ENCODE measurements at places on chromosomes 16 and 17.
A peak's percentile ranks its signal among the peaks of the same experiment; 100 is the strongest.

DNA sequence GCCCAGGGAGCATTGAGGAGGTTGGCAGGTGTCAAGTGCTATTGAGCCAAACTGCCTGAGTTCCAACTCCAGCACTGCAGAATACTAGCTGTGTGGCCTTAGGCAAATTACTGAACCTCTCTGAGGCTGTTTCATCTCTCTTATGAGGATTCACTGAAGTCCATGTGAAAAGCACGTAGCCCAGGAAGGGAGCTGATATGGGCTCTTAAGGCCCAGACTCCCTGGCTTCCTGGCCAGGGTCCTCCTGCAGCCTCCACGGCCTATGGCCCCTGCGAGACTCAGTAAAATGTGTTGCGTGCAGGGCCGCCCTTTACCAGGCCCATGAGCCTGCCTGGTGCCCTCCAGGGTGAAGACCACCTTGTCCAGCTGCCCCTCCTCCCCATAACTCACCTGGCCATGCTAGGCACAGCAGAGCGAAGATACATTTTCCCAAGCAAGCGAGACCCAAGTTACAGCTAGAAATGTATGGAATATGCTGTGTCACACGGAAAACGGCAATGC is 133.7 kb upstream of the TNRC6C start:
- no peak for DNase-seq

DNA sequence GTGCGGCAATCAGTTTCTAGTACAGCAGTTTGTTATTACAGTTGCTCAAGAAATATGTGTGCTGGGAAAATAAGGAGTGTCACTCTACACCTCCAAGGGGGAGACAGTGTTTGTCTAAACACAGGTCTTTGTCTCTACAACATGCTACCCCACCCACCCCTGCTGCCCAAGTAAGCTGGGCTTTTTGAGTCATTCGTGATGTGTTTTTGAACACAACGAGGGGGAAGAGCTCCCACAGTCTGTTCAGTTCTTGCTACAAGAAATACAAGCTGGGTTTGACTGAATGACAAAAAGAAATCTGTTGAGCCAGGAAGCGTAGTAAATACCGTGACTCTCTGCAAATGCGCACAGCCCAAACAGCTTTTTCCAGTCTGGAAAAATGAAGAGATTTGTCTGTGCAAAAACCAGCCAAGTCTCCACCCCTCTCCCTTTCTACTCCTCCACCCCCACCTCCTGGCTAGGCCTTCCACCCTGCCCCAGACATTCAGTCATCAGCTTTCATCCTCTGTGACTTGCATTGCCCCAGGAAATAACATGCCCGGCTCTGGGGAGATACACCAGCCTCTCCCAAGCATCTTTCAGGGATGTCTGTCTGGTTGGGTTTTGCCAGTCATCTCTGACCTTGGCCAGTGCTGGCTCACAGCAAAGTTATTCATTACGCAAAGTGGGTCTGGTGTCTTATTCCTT is 25.7 kb downstream of the CHD9 start:
- DNase-seq, result no peak

- DNase-seq, result no peak
Observed at GRCh38 chr16:28274676-28275075, 17.6 kb upstream of the SBK1 start.

- DNase-seq, result no peak
Observed at GRCh38 chr17:29123111-29123510, 57.1 kb downstream of the MYO18A start.

GRCh38 chr17:68512960-68513474 is 787 bp downstream of the PRKAR1A start:
- DNase-seq, result peak; percentile 47

DNA sequence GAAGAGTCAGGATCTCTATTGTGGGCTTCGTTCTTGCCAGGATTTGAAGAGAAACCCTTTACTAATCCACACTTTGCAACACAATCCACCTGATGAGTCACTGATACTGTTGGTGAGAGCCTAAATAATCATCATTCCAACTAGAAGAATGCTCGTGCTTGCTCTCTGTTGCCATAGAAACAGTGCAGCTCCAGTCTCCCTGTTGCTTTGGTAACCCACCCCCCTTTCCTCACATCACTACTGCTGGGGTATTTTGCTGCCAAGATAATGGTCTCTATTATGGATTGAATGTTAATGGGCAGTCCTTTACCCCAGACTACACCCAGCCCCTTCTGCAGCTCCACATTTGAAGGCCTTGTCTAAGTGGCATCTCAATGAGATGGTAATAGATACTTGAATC is 190.4 kb downstream of the ABCC12 start:
- no peak for DNase-seq

GRCh38 chr17:46876353-46876887 is 25.0 kb downstream of the WNT9B start:
- DNase-seq, result no peak

GRCh38 chr16:56898847-56899246 is 33.1 kb upstream of the HERPUD1 start:
- no peak for DNase-seq

GRCh38 chr16:25501530-25502255 is 190.1 kb upstream of the HS3ST4 start:
- no peak for DNase-seq

DNA sequence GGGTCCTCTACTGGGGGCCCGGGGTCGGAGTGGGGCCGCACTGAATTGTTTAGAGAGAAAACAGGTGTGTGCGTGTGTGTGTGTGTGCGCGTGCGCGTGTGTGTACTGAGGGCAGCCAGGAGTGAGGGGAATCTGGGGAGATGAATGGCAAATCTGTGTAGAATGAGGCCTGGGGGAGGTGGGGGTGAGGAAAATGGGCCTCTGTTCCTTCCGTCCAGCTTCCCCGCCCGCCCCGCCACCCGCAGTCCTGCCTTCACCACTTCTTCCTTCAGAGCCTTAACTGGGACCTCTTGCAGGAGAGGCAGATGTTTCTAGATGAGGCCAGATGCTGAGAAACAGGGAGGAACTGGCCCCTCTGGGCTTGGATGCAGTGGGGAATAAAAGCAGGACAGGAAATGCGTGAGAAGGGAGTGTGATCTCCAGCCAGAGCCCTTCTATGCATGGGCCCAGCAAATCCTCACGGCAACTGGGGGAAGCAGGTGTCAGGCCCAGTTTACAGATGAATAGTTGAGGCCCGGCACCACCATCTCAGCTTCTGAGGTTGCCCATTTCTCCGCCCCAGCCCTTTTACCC is 29.7 kb upstream of the NGFR start:
- DNase-seq, result no peak

DNA sequence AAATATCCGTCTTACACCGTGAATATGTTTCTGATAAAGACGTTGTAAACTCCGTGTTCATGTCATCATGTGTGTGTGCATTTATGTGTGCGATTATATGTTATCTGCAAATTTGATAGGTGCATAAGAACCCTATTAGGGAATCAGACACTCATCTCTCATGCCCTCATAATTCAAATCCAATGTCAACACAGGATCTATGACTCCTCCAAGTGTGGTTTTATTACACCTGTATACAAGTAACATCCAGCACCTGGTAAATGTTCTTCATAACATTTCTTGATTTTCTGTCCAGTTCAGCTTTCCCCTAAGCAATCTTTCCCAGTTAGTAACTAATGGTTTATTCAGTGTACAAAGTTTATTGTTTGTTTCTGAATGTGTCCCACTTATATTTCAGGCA is 681.9 kb downstream of the CDH11 start:
- DNase-seq, result no peak

DNA sequence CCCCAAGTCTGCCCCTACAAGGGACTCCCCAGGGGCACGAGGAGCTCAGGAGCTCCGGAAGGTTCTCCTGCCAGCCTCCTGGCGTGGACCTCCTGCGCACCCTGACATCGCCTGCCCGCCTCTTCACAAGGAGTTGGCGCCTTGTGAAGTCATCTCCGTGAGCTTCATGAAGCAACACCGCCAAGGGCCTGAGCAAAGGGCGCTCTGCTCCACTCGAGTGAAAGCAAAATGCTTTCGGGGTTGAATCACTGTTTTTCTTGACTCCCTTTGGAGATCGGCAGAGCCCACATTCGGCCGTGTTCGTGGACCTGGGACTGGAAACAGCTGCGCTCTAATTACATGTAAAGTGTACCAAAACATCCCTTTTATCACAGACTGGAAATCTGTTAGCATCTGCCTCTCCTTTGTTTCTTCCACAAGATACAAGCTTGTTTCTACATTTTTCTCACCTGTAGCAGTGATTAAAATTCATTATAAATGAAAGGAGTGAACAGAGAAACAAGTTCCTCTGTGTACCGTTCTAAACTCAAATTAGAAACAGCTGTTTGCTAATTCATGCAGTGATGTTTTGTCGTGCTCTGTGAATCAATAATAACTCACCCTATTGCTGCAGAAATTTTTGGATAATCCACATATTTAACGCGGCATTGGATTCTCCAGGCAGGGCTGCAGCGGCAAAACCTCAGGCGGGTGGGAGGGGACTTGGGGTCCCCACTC is 203.3 kb downstream of the ZNF423 start:
- DNase-seq, result no peak

GRCh38 chr17:56451629-56452028 is 141.9 kb upstream of the NOG start:
- DNase-seq, result no peak

- peak; percentile 29 for DNase-seq
Observed at GRCh38 chr17:80826955-80827645, 164.5 kb upstream of the CHMP6 start.

GRCh38 chr17:74431568-74432423 is at the start of gene GPRC5C:
Gene GPRC5C (plus strand): TSS chr17:74432088. CDS start chr17:74439777, 7,689 bp downstream.
- DNase-seq, result no peak

- DNase-seq, result no peak
Observed at GRCh38 chr17:81391936-81392908, 3.0 kb upstream of the BAHCC1 start.

- no peak for DNase-seq
Observed at GRCh38 chr17:79930062-79930876, 91.0 kb upstream of the CBX4 start.

GRCh38 chr16:67538666-67539101 is 10.1 kb downstream of the RIPOR1 start:
- no peak for DNase-seq

DNA sequence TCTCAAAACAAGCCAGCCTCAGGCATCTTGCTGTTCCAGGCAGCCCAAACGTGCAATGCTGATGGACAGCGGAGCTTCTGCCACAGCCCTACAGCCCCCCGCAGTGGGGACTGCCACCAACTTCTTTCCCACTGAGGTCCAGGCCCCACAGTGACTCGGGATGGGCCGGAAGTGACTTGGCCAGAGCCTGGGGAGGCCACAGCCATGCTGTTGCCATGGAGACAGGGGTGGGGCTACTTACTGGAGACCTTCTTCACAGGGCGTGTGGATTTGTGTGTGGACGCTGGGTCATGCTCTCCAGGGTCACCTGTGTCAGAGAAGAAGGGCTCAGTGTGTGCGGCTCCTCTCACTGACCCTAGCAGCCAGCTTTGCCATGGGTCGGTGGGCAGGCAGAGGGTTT is 15.0 kb downstream of the TRIM25 start:
- DNase-seq, result no peak

- no peak for DNase-seq
Observed at GRCh38 chr16:82345318-82345717, 175.3 kb upstream of the MPHOSPH6 start.

- DNase-seq, result no peak
Observed at GRCh38 chr17:19757536-19758180, 9.6 kb upstream of the ALDH3A1 start.

GRCh38 chr16:8236816-8237215 is 353.5 kb downstream of the TMEM114 start:
- no peak for DNase-seq

- DNase-seq, result peak; percentile 52
Observed at GRCh38 chr17:37710344-37710886, 34.4 kb downstream of the HNF1B start.

- no peak for DNase-seq
Observed at GRCh38 chr17:28151001-28151400, 108.5 kb downstream of the NLK start.

- DNase-seq, result no peak
Observed at GRCh38 chr16:60811657-60812056, 1224.6 kb downstream of the CDH8 start.

DNA sequence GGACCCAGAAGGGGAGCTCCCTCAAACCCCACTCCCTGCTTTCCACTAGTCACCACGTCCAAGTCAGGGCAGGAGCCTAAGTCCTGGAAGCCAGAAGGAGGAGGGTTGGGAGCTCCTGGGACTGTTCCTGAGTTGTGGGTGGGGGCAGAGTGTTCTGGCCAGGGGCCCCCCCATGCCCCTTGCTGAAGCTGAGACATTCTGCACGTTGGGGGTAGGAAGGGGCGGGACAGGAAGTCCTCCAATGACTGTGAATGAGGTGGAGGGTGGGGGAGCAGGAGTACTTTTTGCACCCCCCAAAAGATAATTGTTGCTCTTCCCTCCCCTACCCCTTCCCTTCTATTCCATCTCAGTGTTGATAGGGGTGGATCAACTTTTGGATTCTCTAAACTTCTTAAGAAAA is 21.4 kb upstream of the C17orf113 start:
- no peak for DNase-seq

DNA sequence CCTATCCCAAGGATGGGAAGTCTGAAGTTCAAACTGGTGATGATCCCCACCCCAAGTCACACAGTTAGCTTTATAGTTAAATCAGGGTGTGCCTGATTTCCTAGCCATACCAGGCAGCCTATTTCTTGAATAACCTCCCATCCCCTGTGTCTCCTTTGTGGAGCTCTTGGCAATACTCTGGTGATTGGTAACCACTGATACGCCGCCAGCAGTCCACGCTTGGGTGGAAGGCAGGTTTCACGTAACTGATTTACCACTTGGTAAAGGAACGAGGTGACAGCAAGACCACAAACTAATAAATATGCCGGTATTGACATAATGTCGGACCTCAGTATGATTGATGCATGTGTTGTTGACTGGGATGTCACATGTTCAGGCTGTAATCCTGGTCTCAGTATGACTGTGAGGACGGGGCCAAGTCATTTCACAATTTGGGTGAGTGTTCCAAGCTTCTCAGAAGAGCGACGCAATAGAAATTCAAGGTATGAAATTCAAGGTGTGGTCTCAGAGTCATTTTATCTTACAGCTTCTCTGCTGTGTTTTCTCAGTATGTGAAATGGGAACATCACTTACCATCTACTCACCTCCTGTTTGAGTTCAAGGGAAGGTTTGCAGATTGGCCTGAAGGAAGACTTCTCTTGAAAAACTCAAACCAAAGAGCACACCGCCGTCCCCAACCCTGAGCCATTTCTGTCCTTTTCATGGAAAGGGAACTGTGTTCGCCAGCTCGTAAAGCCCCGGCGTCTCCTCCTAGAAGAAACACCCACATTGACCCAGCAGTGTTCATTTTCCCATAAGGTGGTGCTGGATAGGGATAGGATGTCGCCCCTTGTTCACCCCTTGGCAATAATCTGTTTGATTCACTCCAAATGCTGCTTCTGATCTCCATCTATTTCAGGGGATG is 678.9 kb downstream of the WWOX start:
- no peak for DNase-seq

DNA sequence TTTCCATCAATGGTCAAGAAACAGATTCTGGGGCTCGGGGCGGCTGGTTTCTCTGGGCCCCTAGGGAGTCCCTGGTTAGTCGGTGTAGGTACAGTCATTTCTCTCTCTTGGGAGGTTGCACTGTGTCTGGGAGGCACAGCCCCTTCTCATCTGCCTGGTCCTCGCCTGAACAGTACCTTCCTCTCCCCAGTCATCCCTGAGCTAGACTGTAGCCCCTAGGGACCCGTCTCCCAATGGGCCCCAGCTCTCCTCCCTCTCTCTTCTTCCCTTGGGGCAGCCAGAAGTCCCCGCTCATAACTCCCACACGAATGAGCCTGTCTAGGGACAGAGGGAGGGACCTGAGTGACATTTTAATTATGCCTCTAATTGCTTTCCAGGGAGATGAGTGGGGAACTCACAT is 20.2 kb upstream of the CPSF4L start:
- no peak for DNase-seq

Data from inflammatory macrophage treated with lipopolysaccharide for 4 hours (primary cell).